ENCODE measurements at places on chromosomes 16 and 17. TPM values are rescaled to one million over a fixed set of nuclear protein-coding genes. Genes with fewer than 3 reads are reported as not detected.
A peak's percentile ranks its signal among the peaks of the same experiment; 100 is the strongest.

Gene SLC38A10
- 98.2 TPM for total RNA-seq

Gene ZNF469
- total RNA-seq = not detected

Gene KRTAP2-3
- total RNA-seq = not detected

Gene KRTAP1-5
- total RNA-seq = not detected

Gene TAT
- not detected for total RNA-seq

- DNase-seq = no peak
Observed at GRCh38 chr17:50424246-50424995, 1.6 kb upstream of the ACSF2 start.

- no peak for DNase-seq
Observed at GRCh38 chr17:56697190-56697589, 103.7 kb downstream of the NOG start.

DNA sequence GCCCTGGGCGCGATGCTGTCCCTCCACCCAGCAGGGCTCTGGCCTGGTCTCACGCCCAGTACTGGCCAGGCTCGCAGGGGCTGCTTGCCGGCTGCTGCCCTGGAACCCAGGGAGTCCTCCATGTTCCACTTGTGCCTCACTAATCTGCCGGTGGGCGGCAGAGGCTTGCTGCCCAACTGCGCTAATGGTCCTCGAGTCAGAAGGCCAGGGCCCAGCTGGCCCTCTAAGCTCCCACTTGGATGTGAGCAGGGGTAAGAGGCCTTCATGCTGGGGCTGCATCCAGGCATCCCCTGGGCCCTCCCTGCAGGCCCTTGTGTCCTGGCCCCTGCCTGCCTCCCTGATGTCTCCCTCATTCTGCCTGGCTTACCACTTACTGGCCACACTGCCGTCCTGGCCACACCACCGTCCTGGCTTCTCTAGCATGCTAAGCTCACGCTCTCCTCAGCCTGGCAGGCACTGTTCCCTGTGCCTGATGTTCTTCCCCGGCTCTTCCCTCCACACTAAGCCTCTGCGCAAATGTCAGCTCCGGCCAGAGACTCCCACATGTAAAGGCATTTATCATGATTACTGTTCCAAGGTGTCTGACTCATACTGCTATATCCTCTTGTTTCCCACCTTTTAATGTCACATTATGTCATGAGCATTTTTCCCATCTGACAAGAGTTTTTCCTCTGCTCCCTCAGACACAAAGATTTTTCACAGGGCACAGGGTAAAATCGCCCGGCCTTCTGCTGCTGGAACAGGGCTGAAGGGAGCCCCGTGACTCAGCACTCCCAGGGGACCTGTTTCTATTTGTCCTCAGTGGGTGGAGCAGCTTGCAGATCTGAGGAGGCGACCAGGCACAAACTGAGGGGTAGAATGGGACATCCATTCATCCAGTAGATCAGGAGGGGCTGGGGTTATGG, 15.9 kb downstream of the B9D1 start:
- peak; percentile 70 for DNase-seq

- no peak for DNase-seq
Observed at GRCh38 chr16:9965079-9965478, 217.1 kb downstream of the GRIN2A start.

DNA sequence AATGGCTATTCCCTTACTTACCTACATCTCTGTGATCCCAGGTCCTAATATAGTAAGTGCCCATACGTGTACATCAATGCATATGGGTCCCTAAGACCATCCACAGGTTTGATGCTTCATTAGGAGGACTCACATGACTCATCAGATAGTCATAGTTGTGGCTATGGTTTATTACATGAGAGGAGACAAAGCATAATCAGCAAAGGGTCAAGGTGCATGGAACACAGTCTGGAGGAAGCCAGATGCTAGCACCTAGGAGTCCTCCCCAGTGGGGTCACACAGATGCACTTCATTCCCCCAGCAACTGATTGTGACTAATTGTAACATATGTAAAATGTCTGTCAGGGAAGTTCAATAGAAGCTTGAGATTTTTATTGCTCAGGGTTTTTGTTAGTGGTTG, 42.8 kb downstream of the PHKB start:
- peak; percentile 58 for DNase-seq

GRCh38 chr16:6684076-6684673, 648.5 kb upstream of the RBFOX1 start:
- DNase-seq = no peak

GRCh38 chr17:68294196-68294555, 2.9 kb downstream of the ARSG start:
- no peak for DNase-seq

GRCh38 chr16:58638148-58639036, 8.8 kb upstream of the CNOT1 start:
- DNase-seq = peak; percentile 84

DNA sequence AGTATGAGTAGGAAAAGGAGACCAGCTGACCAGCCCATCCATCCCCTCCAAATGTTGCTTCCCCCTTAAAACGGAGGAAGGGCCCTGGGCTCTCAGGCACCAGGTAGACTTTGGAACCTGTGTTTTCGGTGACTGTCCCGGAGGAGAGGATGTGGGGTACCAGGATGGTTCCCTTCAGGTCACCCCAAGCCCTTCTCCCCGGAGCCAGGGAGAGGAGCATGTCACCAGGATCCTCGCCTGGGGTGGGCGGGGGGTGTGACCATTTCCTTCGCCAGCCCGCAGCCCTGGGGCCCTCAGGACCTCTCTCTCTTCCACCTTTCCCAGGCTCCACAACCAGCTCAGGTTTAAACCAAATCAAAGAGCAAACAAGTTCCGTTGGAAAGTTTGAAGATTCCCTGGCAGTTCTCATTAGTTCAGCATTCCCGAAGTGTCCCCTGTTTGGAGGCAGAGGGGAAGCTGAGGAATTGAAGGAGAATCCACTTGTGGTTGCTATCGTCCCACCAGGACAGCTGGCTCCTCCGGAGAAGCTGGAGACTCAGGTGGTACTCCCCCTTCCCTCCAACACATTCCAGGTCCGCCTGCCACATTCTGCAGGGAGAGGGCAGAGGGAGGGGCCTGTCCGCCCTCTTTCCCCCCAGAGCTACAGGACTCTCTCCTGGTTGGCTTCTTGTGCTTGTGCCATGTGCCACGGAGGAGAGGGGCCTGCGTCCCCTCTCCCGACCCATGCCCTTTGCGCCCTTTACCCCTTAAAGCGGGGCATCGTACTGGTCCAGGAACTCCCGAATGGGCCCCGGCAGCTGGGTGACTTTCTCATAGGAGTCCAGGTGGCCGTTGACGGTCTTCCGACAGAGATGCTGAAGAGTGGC, 2.0 kb downstream of the SOCS3 start:
- no peak for DNase-seq

DNA sequence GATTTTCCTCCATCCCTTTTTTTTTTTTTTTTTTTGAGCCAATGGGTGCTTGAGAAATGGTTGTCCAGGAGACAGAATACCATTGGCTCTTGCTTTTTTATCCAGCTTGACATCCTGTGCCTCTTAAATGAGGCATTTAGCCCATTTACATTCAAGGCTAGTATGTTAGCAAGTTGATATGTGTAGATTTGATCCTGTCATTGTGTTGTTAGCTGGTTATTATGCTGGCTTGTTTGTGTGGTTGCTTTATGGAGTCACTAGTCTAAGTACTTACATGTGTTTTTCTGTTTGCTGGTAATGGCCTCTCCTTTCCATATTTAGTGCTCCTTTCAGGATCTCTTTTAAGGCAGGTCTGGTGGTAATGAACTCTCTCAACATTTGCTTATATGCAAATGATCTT, 14.1 kb upstream of the SLFN11 start:
- DNase-seq = no peak

DNA sequence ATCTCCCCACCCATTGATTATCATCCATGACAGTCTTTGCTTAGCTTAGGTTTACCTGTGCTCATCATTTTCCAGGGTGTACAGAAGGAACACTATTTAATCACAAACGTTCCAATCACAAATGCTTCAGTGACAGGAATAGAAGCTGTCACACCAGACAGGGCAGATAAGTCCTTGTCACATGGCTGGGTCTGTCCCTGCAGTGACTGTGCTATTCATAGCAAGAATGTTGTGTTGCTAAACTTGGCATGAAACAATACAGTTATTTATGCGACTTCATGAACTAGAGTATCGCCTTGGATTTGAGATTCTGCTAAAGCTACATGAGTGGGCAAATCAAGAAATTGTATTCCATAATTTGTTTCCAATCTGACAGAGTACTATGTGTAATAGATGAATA, 108.4 kb downstream of the CDH13 start:
- no peak for DNase-seq

GRCh38 chr17:21303441-21304065, 19.0 kb downstream of the MAP2K3 start:
- no peak for DNase-seq

GRCh38 chr17:64051153-64051552, 30.7 kb upstream of the ICAM2 start:
- DNase-seq = no peak

- no peak for DNase-seq
Observed at GRCh38 chr17:2289878-2290478, 13.6 kb downstream of the SMG6 start.

DNA sequence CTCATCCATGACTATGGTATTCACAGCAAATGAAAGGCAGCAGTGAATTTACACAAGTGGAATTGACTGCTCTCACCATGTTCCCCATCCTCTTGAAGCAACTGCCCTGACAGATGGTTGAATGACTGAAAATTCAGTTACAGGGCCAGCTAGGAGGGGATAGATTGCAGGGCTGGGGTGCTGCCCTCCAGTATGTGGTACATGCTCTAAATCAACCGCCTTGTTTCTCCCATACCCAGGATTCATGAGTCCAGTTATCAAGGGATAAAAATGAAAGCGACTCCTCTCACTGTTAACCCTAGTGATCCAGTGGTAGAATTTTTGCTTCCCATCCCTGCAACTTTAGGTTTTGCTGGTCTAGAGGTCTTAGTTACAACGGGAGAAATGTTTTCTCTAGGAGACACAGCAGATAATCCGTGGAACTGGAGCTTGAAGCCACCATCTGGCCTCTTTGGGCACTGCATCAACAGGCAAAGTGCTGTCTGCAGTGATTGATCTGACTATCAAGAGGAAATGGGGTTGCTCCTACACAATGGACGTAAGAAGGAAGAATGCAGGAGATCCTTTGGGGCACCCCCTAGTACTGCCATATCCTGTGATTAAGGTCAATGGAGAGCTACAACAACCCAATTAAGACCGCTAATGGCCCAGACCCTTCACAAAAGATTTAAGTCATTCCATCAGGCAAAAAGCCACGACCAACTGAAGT, 32.0 kb downstream of the SCPEP1 start:
- DNase-seq = peak; percentile 68

DNA sequence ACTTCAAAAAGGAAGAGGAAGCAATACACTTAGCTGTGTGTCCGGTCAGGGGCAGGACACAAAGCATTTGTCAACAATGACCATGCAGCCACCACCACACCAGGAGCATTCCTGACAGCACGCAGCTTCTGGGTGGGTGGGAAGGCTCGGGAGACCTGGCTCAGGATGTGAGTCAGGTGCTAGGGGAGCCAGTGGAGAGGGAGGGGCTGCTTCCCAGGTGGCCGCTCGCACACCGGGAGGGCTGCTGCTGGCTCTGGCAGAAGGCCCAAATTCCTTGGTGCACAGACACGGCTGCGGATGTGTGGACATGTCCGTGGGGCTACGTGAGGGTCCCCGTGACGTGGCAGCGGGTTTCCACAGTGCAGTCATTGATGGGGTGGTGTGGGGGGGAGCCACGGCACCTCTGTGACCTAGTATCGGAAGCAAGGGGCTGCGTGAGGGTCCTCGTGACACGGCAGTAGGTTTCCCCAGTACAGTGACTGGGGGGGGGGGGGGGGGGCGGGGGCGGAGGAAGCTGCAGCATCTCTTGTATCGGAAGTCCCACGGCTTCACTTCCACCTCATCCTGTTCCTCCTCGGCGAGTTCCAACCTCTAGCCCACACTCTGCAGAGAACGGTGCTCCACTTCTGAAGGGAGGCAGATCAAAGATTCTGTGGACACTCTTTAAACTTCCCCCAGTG, 112.8 kb downstream of the ZNF778 start:
- DNase-seq = peak; percentile 74

- DNase-seq = no peak
Observed at GRCh38 chr17:47199627-47200324, 9.4 kb upstream of the MYL4 start.

DNA sequence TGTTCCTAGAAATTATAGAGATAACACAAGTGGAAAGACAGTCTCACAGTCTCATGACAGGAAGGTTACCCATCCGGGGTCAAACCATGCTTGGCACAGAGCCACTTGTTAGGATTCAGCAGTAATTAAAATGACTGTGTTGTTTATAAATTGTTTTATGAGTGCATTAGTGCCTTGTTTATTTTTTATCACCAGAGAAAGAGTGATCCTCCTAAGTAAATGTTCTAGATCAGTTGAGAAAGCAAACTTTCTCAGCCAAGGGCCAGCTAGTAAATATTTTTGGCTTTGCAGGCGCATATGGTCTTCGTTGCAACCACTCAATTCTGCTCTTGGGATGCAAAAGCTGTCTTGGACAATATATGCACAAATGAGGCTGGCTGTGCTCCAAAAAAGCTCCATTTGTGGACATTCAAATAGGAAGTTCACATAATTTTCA, 253.9 kb upstream of the CACNG5 start:
- DNase-seq = no peak

DNA sequence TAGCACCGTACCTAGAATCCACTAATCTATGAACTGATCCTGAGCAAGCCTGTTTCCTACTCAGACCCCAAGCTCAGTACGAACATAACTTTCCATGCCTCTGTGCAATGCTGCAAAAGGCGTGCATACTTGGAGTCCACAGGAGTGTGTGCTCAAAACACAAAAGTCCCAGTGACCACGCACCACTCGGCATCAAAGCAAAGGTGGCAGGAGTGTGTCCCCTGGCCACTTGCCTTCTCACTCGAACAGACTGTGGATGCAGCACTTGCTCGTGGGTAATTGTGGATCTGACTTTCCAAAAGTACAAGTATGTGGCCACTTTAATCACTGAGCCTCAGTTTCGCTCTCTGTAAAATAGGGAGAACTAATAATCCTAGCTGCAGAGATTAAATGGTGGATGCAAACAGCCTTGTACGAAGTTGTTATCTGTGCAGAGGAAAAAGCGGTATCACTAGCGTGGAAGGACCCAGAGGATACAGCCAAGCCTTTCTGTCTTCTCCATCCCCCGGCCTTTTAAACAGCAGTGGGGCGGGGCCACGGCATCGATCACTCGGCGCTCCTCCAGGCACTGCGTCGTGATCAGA, 311 bp upstream of the KDM8 start:
- no peak for DNase-seq

All from MCF 10A (cell line).